NCI-H2081 treated with DMSO at 0.1 percent for 48 hours (cell line): ENCODE measurements at places on chromosomes 5 and 9.

- DNase-seq, result no peak
Observed at GRCh38 chr9:2263665-2264064, 248.5 kb downstream of the SMARCA2 start.

DNA sequence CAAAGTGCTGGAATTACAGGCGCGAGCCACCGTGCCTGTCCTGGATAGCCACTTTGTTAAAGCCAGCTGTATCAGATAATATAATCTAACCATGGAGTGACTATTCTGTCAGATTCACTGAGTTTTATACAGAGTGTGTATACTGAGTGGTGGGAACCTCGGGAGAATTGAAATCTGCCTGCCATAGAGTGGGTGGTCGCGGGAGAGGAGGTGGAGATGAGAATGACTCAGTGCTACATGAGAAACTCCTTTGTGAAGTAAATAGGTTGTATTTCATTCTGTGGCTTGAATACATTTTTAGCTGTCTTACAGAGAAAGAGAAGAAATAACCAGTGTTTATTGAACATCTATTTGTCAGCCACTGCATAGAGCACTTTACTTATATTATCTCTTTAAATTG, 26.4 kb downstream of the ATP6V0E1 start:
- DNase-seq, result no peak

DNA sequence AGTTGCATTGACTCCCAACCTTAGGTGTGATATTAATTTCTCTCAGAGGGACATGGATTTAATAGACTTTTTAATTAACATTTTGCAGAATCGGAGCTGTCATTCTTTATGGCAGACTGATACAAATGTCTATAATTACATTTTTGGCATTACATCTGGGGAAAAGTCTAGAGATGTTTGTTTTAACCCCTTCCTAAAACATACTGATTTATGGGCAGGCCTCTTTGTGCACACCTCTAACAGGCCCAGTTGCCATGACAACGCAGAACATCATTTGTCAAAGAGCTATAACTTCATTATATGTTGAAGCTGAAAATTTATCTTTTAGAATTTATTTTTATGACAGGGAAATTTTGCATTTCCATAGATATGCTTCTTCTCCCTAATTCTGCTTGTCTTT, 158.5 kb downstream of the NTRK2 start:
- DNase-seq, result no peak

- no peak for DNase-seq
Observed at GRCh38 chr5:172839669-172840431, 5.8 kb downstream of the ERGIC1 start.

DNA sequence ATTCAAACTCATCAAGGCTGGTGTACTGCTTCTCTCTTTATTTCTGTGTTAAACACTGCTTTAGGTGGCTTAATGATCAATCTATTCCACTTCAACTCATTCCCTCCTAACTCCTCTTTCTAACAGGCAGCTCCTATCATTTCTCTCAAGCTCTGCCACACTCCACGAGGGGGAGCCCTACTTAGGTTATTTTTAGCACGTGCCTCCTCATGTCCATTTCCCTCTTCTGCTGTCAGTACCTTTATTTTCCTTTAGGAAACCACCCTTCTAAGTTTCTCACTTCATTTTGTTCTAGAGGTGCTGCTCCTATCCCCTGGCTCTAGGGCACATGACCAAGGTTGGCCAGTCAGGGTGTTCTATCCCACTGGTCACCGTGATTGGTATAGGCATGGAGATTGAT, 6.7 kb upstream of the BRINP1 start:
- no peak for DNase-seq

GRCh38 chr9:94991961-94992907, 265.7 kb downstream of the AOPEP start:
- DNase-seq, result no peak

GRCh38 chr5:146646441-146646840, 130.5 kb upstream of the GPR151 start:
- DNase-seq, result no peak

- no peak for DNase-seq
Observed at GRCh38 chr5:24525414-24525813, 119.4 kb downstream of the CDH10 start.

- DNase-seq, result no peak
Observed at GRCh38 chr5:116892993-116893392, 318.4 kb upstream of the SEMA6A start.

DNA sequence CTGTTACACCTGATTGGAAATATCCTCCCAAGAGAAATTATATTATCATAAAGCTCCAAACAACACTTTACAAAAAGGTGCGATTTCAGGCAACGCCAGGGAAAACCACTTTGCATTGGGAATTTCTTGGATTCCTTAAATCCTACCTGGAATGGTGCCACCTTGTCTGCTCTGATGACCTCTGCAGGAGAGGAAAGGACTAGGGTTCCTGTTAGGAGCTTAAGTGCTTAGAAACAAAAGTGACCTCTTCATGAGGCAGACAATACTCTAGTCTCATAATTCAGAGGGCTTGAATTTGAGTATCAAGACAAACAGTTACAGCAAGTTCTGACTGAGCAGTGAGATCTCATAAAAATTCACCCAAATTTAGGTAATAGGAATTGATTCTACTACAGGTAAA, 33.9 kb upstream of the GLIS3 start:
- no peak for DNase-seq

GRCh38 chr5:35476797-35477196, 140.9 kb upstream of the SPEF2 start:
- DNase-seq, result no peak

DNA sequence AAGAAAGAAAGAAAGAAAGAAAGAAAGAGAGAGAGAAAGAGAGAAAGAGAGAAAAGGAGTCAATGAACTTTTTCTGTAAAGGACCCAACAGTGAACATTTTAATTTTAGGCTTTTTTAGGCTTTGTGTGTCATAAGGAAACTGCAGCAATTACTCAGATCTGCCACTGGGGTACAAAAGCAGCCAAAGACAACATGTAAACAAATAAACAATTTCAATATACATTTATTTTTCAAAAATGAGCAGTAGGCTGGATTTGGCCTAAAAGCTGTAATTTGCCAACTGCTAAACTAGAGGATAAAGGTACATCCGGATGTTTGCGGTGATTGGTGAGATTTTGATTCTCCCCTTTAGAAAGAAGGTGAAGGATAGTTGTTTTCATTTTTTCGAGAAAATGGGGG, 143.6 kb downstream of the CEMIP2 start:
- no peak for DNase-seq

DNA sequence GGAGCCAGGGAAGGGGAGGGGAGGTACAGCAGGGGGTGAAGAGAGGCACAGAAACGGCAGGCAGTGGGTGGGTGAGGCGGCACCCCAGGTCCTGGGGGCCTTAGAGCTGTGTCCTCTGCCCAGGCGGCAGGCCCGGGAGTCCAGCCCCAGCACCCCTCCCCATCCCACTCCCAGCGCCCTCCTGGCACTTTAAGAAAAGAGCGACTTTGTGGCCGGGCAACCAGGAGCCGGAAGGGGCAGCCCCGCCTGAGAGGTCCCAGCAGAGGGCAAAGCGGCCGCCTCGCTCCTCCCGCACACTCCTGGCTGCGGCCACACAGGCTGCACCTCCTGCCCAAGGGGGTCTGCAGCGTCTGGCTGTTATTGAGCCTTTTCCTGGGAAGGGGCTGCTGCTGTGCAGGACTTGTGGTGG, 42.6 kb downstream of the NACC2 start:
- no peak for DNase-seq

GRCh38 chr9:7910426-7911020, 110.9 kb upstream of the DMAC1 start:
- no peak for DNase-seq

GRCh38 chr5:179137643-179138567, 77.7 kb downstream of the ZNF354C start:
- DNase-seq, result no peak

GRCh38 chr5:82673057-82673809, 395.1 kb upstream of the RPS23 start:
- DNase-seq, result no peak

- DNase-seq, result no peak
Observed at GRCh38 chr5:172820046-172820767, 13.8 kb upstream of the ERGIC1 start.

- no peak for DNase-seq
Observed at GRCh38 chr5:127441799-127442484, 75.5 kb upstream of the PRRC1 start.

GRCh38 chr9:35683323-35683722, 6.4 kb downstream of the TPM2 start:
- DNase-seq, result no peak

DNA sequence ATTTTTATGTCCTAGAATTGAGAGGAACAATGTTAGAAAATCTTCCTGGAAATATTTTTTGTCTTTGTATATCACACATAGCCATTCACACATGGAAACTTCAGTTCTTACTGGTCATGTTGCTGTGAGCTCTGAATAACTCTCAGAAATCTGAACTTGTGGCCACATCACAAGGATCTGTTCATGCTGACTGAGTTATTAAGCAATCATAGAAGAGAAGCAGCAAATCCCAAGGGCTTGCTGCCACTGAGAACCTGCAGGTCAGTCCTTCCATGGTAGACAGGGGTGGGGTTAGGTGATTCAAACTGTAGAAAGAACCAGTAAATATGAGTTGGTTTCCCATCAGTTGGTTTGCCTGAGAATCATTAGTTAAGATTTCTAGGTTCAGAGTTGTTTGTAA, 27.6 kb downstream of the SGCD start:
- no peak for DNase-seq

GRCh38 chr9:129284607-129285291, 106.7 kb upstream of the IER5L start:
- DNase-seq, result no peak

GRCh38 chr9:114908805-114909448, 21.5 kb downstream of the TNFSF8 start:
- no peak for DNase-seq

GRCh38 chr5:120073722-120074121, 390.4 kb upstream of the PRR16 start:
- DNase-seq, result no peak

DNA sequence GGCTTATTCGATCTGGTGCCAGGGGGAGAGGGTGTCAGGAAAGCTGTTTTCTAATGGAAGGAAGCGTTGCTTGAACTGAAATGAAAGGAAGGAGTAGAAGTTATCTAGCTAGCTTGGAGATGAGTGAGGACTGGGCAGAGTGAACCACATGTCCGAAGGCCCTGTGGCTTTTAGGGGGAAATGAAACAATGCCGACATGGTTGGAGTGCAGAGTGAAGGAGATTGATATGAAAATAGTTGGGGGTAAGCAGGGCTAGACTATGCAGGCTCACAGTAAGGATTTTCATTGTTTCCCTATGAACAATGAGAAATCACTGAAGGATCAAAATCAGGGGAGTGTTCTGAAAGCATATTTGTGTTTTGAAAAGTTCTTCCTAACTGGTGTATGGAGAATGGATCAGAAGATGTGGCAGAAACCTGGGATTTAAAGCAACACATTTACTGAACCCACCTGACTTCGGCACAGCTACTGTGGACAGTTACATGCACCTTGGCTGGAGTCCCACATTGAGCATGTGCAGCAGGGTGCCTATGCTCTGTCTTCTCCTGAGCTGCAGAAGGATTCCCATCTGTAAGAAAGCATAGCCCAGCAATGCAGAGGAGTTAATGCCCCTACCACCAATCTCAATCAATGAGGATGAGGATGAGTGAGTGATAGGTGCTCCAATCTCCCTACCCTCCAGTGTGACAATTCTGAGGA, 144.4 kb upstream of the TBCA start:
- DNase-seq, result no peak

DNA sequence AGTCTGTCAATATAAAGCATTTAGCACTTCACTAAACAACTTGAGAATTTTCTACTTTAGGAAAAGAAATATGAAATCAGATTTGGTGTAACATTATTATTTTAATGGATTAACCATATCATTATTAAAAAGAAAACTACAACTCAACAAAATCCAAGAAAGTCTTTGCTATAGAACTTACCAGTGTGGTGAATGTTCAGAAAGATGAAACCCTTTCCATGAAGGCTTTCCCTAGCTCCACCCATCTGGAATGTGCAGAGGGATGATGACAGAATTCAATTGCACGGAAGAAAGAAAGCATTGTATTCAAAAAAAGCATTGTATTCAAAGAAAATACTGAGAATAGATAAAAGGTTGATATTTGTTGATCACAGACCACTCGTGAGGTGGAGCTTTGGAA, 328.6 kb upstream of the NUDT12 start:
- no peak for DNase-seq

DNA sequence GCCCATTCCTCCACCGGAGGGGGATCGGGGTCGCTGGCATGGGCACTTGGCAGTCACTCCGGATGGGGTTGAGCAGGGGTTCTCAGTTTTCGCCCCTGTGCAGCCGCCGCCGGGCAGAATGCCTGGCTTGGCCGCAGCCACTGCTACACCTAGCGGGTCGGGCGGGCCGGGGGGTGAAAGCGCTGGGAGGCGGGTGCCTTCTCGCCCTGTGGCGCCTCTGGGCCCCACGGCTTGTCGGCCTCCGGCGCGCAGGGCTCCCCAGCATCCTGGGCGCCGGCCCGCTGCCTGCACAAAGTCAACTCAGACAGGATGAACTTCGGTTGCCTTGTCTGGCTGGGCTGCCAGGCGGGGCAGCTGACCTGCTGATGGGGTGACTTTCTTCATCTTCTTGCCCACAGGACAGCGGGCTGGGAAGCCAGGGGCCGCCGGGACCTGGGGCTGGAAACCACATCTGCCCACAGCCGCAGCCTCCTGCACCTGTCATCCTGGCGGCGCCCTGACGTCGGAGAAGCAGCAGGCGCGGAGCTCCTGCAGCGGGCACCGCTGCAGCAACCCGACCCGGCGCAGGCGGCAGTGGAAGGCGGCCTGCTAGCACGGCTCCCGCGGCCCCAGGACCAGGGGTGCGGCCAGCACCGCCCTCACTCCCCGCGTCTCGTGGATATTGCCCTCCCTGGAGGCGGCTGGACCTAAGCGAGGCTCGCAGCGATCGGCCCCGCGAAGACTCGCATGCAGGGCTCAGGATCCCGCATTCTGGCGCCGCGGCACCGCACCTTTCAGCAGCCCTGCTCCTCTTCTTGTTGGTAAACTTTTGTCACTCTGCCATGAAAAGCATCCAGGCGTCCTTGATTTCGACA, 1.3 kb upstream of the ANKRD18A start:
- DNase-seq, result no peak

GRCh38 chr5:68771732-68772131, 322.1 kb upstream of the SLC30A5 start:
- no peak for DNase-seq

- DNase-seq, result no peak
Observed at GRCh38 chr9:91915524-91916263, 34.3 kb downstream of the ROR2 start.

GRCh38 chr5:163444526-163444925, 7.1 kb downstream of the CCNG1 start:
- DNase-seq, result no peak

- no peak for DNase-seq
Observed at GRCh38 chr9:77800924-77801551, 152.9 kb upstream of the GNA14 start.
